OCI-M1 (cell line): ENCODE measurements at places on chromosomes 7 and 10.

DNA sequence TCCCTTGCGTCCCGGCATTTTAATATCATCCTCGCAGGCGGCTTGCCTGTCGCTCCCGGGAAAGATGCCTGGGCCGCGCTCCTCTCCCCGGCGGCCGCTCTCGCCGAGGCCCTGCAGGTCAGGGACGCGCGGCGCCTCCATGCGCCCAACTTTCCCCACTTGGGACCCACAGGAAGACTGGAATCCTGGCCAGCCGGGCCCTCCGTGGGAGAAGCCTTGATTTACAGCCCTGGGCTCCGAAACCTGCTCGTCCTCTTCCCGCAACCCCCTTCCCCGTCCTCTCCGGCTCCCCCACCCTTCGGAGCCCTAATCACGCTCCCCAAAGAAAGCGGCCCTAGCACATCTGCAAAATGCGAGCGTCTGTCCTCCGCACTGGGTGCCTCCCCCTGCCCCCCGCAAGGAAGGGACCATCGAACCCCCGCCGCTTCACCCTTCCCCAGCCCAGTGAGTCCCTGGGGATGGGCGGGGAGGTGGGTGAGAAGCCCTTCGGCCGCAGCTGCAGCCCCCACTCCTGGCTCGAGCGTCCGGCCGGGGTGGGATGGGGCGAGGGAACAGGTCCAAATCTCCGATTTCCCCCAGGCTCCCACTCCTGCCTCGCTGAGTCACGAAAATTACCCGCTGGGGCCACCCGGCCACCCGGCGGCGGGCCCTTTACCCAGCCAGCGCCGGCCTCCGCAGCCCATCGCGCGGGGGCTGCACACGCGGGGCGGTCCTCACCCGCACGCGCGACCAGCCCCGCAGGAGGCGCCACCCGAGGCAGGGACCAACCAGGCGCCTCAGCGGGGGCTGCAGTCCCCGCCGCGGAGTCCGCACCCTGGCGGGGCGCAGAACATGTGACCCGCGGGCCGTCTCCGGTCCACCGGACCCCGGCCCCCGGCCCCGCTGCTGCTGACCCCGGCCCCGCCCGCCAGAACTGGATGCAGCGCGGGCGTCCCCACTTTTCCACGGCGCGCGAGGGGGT, 695 bp downstream of the HSPA12A start:
- DNase-seq: no peak

DNA sequence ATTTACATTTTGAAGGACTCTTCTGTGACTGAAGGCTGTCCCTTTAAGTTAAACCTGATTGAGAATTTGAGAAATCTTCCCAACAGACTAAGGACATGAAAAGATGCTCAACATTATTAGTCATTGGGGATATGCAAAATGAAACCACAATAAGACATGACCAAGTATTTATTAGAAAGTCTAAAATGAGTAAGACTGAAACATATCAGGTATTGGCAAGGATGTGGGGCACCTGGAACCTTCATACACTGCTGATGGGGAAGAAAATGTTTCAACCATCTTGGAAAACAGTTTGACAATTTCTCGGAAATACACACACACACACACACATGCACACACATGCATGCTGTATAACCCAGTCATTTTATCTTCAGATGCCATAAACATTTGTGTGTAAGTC, 132.1 kb upstream of the CDK6 start:
- no peak for DNase-seq

DNA sequence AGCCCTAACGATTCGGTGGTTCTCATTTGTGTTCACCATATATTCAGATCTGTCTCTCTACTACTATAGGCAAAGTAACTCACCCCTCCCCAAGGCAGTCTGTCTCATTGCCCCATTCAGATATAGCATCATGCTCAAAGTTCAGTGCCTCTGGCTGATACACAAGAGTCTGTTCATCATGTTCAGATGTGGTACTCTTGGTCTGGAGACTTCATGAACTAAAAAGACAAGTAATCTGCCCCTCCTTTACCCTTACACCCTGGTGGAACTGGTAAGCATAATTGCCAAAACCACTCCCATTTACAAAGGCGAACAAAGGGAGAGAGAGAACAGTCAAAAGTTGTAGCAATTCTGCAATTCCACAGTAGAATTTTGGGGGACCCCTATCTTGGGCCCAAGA, 29.9 kb downstream of the UMAD1 start:
- no peak for DNase-seq

DNA sequence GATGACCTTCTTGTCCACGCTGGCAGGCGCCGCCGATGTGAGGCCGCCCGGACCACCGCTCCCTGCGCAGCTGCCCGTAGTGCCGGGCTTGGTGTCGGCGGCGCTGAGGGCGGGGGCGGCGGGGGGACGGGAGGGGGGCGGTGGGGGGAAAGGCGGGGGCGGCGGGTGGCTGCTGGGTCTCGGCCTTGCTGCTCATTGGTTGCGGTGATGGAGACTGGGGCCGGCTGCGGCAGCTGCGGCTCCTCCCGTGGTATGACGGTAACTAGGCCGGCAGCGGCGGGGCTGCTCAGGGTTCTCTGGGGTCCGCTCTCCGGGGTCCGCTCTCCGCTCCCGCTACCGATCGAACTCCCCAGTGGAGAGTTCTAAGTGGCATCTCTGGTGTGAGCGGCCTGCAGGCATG, 1.8 kb upstream of the EFCAB10 start:
- no peak for DNase-seq

DNA sequence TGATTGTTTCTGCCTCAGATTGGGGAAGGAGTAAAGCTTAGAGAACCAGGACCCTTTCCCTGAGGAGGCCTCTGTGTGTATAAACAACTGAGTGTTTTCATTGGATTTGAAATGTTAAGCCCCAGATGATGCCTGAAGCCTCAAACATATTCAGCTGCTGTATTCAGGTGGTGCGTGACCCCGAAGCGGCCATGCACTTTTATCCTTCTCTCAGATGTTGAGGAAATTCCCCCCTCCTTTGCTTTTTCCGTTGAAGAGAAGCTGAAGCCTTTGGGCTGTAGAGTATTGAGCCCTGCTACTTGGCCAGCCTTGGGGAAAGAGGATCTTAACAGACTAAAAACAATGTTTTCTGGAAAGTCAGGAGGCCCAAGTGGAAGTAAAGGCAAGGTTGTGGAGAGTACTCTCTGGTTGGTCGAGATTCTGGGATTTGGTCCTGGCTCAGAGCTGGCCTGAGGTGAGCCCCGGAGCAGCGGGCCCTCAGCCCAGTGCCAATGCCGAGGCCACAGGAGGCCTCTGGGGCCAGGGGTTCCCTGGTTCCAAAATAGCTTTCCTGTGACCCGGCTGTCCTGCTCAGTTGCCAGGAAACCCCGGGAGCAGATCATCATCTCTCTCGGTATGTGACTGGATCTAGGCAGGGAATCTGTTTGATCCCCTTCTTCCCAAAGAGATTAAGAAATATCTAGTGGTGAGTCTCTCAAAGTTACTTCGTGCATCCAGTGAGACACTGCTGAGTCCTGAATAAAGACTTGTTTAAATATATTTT, 22.5 kb downstream of the FKBP6 start:
- DNase-seq: no peak

DNA sequence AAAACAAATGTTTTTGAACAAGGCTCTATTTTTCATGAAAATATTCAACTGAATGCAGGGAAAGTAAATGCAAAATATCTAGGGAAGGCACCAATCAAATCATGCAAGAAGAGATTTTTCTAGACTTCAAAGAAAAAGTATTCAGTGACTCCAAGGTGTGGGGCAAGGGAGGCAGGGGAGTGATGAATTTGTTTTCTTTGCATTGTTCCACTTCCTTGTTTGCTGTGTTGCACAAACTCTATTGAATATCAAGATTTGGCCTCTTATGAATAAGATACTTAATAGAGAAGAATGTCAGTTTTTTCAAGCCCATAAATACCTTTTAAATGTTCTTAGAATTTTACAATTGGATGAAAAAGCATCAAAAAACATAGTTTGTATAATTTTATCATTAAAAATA, 26.4 kb downstream of the STEAP1 start:
- DNase-seq: peak; percentile 34

- peak; percentile 85 for DNase-seq
These were observed 19.9 kb upstream of the IFIT1B start for GRCh38 chr10:89357975-89358374.

DNA sequence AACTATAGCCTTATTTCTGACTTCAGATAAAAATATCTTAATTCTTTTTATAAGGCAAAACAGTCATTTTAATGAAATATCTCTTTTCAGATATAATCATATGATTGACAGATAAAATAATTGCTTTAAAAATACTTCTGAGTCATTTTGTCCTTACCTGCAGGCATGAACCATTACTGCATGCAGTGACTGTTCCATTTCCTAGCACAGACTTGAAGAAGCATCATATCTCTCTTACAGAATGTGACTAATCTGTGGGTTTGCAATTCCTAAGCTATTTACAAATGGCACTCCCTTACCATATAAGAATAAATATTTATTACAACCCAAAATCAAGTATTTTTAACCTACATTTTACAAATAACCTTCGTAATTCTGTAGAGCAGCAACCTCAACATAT, 120.7 kb downstream of the SRPK2 start:
- no peak for DNase-seq

DNA sequence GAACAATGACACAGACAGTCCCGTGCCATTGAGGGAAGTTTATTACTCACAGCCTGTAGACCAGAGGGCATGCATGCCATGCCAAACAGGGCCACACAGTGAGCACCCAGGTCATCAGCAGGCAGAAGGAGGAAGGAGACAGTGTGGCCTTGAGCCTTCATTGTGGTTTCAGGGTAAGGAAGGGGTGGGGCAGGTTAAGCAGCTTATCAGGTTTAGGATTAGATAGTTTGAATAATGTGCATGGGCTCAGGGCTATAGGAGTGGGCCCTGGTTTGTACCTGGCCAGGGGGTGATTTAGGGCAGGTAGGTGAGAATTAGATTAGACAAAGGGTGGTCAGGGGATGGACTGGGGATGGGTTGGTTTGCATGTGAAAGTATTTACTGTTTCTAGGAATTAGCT, 67.9 kb downstream of the ADCY1 start:
- DNase-seq: peak; percentile 2

- DNase-seq: no peak
These were observed 2.9 kb upstream of the IGFBP1 start for GRCh38 chr7:45885264-45885882.

DNA sequence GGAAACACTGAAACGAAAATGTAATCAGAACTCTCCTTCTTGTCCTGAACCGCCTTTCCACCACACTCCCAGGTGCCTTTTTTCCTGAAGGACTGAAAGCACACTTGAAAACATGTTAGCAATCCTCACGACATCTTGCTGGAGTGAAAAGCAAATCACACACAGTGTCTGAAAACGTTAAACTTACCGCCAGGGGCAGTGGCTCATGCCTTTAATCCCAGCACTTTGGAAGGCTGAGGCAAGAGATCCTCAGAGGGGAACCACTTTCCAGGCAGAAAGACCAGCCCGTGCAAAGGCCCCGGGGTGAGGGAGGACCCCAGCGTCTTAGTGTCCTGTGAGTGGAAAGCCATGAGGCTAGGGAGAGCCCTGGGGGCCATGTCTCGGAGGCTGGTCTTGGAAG, 210.4 kb downstream of the PRPF18 start:
- DNase-seq: no peak

- no peak for DNase-seq
These were observed 119.5 kb downstream of the DOCK4 start for GRCh38 chr7:112086496-112087254.

GRCh38 chr10:74987339-74988053, 124.0 kb upstream of the SAMD8 start:
- no peak for DNase-seq

DNA sequence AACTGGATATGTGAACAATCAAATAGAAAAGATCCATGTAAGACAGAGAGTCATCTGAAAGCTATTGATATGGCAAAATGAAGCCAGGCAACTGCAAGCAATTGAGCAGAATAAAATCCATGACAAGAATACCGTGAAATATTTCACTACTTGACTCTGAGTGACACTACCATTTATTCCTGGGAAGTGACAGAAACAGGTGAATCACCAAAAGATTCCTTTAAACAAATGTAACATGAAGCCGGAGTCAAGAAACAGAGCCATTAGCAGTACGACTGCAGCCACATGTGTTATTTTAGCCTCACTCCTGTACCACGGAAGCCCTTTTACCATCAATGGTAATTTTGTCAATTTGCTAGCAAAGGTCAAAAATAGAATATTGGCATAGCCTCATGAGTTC, 197.7 kb upstream of the POT1 start:
- no peak for DNase-seq

DNA sequence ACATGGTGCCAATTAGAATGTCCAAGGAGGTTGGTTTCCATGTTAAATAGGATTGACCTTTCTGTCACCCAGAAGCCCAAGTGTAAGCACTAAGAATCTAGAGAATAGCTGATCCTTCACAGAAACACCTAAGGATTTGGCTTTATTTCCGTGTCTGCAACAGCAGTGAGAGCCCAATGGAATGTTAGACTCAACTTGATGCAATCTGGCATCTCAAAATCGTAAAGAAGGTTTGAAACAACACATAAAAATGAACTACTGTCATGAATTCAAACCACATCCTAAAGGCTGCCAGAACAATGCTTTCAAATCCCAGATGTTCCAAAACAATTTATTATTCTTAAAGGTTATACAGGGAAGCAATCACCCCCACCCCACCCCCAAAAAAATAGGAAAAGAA, 18.6 kb downstream of the PPP1R3C start:
- DNase-seq: no peak

- no peak for DNase-seq
These were observed 3.6 kb downstream of the CAMK2B start for GRCh38 chr7:44321796-44322195.
